Amniotic stem cell (primary cell): ENCODE measurements at places on chromosomes 11 and 22.

GRCh38 chr11:7793233-7793632, 3.5 kb downstream of the OR5P2 start:
- no peak for DNase-seq

- DNase-seq, result no peak
Observed at GRCh38 chr11:78642979-78643675, 68.5 kb upstream of the NARS2 start.

GRCh38 chr11:109423466-109424190, 1.6 kb downstream of the C11orf87 start:
- no peak for DNase-seq

GRCh38 chr11:88179141-88179540, 3.9 kb upstream of the RAB38 start:
- no peak for DNase-seq

DNA sequence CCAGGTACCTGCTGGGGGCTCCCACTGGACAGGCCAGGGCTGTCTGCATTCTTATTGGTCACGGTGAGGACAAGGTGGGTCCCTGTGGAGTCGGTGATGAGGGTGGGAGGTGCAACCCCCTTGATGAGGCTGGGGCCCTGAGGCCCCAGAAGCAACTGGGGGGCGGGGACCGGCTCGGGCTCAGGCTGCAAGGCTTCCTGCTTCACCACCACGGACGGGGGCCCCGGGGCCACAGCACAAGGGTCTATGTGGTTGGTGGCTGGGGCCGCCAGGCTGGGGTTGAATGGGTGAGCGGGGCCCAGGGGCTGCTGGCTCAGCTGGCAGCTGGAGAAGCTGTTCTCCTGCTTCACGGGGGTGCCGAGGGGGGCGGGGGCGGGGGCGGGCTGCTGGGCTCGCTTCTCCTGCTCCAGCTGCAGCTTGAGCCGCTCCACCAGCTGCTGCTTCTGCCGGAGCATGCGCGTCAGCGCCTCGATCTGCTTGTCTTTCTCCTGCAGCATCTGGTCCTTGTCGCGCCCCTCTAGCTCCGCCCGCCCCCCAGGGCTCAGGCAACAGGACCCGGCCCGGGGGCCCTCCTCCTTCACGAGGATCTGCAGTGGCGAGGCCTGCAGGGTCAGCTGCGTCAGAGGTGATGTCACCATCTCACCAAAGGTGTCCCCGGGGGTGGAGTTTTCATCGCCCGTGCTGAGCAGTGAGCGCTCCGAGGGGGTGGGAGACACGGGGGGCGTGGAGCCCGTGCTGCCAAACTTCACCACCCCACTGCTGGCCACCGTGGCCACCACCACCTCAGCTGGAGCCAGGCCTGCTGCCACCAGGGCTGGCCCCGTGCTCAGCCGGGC, 48.2 kb downstream of the SGSM3 start:
- DNase-seq, result no peak

DNA sequence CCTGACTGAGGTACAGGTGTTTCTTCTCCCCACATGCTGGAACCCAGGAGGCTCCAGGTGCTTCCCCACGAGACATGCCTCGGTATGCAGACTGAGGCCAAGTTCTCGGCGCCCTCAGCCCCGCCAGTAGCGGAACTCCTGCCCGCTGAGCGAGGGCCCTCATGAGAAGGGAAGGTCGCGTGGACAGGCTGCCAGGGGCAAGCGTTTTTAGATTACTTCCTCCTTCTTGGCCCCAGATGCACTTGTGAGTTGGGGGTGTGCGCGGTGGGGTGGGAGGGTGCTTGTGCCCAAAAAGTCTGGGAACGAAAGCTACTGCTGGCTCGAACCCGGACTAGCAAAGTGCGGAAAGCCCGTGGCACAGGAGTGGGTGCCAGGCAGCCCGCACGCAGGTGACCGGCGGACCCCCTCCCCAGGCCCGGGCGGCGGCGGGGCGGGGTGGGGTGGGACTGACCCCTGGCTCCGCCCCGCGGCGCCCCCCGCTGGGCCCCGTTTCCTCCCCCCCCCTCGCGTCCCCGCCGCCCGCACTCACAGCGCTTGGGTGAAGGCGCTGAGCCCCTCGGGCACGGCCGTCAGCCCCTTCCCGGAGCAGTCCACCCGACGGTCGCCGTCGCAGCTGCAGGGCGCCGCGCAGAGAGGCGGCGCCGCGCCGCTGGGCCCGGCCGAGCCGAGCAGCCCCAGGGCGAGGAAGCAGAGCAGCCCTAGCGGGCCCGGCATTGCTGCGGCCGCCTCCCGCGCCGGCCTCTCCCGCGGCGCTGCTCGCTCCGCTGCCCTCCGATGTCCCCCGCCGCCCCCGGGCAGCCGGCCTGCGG, 797 bp downstream of the LGR4 start:
- no peak for DNase-seq

DNA sequence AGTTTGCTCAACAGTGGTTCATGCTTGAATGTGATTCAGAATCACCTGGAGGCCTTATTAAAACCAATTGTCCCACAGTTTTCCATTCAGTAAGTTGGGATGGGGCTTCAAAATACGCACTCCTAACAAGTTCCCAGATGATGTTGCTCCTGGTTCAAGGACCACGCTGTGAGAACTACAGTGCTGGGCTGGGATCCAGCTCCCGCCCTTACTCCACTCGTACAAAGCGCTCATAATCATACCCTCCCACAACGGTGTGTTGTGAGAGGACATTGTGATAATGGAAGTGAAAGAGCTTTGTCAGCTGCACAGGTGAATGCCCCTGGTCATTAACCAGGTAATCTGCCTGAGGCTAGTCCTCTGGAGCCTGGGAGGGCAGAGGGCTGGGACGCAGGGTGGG, 1.3 kb upstream of the CD82 start:
- DNase-seq, result no peak

DNA sequence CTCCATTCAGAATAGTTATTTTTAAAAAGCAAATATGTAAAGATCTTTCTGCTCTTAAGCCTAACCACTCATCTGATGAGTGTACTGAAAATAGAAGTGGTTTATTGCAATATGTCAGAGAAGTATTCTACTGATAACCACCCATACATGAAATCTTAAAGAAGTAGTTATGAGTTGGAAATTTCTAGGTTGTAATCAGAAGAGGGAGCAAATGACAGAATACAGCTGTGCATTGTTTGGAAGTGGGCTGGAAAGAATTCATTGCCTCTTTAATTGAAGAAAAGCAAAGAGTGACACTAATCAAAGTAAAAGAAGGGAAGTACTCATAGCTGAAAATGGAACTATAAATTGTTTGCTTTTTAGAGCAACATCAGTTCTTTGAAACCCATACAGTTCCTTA, 39.4 kb downstream of the FDX1 start:
- no peak for DNase-seq

DNA sequence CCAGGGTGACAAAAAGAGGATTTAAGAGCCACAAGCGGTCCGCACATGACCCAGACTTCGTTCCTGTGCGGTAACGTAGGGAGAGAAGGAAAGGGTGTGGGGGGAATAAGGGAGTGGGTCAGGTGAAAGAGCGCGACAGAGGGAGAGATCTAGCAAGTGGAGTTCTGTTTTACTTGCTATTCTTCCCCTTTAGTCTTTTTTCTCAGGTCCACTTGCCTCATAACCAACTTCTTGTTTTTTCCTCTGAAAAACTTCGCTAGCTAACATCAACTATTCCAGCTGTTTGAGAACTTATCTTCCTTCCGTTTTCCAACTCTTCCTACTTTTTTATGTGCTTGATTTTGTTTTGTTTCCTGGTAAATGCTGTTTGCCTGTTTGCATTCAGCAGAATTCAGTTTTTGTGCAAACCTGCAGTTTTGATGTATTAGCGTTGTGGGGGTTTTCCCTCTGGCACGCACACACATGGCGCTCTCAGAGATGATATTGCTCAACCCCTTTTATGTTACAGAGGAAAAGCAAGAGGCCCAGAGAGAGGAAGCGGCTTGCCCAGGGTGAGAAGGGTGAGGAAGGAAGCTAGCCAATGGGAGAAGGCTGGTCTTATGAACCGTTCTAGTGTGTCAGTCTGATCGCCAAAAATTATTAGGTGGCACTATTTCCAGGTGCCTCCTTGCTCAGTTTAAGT, 592 bp upstream of the CTSC start:
- no peak for DNase-seq

DNA sequence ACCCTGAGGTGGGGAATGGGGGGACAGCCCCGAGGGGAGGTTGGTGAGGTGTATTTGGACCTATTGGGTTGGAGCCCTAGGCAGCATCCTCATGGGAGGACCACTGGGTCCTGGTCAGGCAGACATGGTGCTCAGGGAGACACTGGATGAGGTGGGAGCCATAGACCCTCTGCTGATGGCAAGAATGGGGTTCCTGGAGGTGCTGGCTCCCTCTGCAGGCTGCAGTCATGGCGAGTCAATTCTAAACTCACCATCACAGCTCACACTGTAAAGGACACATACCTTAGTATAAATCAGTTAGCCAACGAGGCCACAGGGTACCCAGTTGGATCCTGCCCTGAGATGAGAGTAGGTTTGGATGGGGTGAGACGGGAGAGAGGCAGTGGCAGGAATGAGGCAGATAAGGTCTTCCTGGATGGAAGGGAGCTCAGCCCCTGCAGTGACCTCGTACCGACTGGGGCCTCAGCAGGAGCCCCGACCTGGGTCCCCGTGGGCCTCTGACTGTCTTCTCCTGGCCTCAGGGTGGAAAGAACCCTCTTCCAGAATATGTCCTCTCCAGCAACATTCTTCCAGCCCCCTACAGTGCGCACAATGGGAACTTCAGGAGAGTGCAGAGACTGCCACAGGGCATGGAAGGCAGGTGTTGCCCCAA, 1.7 kb upstream of the GAB4 start:
- no peak for DNase-seq
